Temporal lobe (tissue), 4 donors: ENCODE measurements at places on chromosomes 5 and 9. TPM values are rescaled to one million over a fixed set of nuclear protein-coding genes. Genes with fewer than 3 reads are reported as not detected.

PPP2CA gene
- 90.2 TPM for total RNA-seq

PLEKHG4B gene
- total RNA-seq: 4.7 TPM

MZB1 gene
- total RNA-seq: not detected

PCDHA12 gene
- total RNA-seq: 8.6 TPM

FOXD4 gene
- 0.74 TPM for total RNA-seq

NTRK2 gene
- total RNA-seq: 151 TPM

PHF24 gene
- total RNA-seq: 25.6 TPM

GPX8 gene
- 2.7 TPM for total RNA-seq

MAPK9 gene
- total RNA-seq: 54.6 TPM

ARAP3 gene
- total RNA-seq: 4.7 TPM

SLCO6A1 gene
- 0.25 TPM for total RNA-seq

SPOCK1 gene
- total RNA-seq: 93.4 TPM

SCGB3A1 gene
- not detected for total RNA-seq

MLANA gene
- total RNA-seq: not detected

DCP2 gene
- total RNA-seq: 73.5 TPM

PDE8B gene
- 8.9 TPM for total RNA-seq

PCDHGB3 gene
- 11.1 TPM for total RNA-seq

NUTM2G gene
- total RNA-seq: not detected

SLC4A9 gene
- total RNA-seq: under 0.01 TPM

PCDHB2 gene
- 9.3 TPM for total RNA-seq

FSTL4 gene
- total RNA-seq: 0.98 TPM

SLC36A2 gene
- not detected for total RNA-seq

TMC1 gene
- total RNA-seq: 0.25 TPM

STK32A gene
- 2.7 TPM for total RNA-seq

GHR gene
- total RNA-seq: 1.7 TPM

FBXW2 gene
- total RNA-seq: 46.0 TPM

TNFSF15 gene
- total RNA-seq: under 0.01 TPM

RANBP17 gene
- 72.0 TPM for total RNA-seq

HRCT1 gene
- not detected for total RNA-seq

CAMK2A gene
- total RNA-seq: 6.6 TPM

PCDHB7 gene
- total RNA-seq: 8.9 TPM

PTPRD gene
- 205 TPM for total RNA-seq

IFNA14 gene
- not detected for total RNA-seq

KIF27 gene
- total RNA-seq: 9.1 TPM

EIF4E1B gene
- total RNA-seq: not detected

FBP2 gene
- not detected for total RNA-seq

TMOD1 gene
- 27.5 TPM for total RNA-seq

ZDHHC11B gene
- 3.9 TPM for total RNA-seq
